Cardiac muscle cell (in vitro differentiated cells and primary cell): ENCODE measurements at places on chromosomes 7 and 10. TPM values are rescaled to one million over a fixed set of nuclear protein-coding genes. Genes with fewer than 3 reads are reported as not detected.

DNA sequence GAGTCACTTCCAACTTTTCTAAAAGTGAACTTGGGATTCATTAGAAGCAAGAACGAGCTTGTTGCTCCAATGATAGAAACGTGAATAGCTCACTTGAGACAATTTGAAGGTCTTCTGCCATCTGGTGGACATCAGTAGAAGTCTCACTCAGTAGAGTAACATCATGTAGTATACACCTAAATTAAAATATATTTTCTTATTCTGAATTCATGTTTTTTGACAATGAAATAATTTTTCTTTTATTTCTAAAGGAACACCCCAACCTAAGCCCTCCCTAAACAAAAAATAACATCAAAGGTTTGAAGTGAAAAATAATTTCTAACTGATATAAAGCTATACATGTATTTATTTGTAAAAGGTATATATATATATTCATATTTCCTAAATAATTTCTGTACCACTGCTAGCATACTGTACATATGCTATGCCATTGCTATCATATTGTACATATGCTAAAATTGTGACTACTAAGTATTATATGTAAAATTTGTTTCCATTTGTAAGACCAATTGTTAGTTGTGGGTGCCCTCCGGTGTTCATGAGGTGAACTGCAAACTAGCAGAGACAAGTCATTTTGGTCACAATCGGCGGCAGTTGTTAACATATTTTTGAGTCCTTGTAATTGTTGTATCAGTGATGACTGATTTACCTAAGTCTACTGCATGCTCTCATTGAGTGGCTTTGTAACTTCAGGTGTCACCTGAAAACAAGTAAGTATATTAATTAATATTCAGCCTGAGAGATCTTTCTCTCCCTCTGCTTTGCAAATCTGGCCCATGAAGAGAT, 121.9 kb downstream of the PTPRZ1 start:
- no peaks in the 10 kb centered on the region for H3K36me3 ChIP-seq
- H3K4me3 ChIP-seq = no peak overlapping the region
- no peaks in the 10 kb centered on the region for H3K27me3 ChIP-seq
- no peak overlapping the region for H3K27ac ChIP-seq

- H3K36me3 ChIP-seq = no peaks in the 10 kb centered on the region
- no peak overlapping the region for H3K4me3 ChIP-seq
- no peaks in the 10 kb centered on the region for H3K27me3 ChIP-seq
- DNase-seq = no peak
These were observed 836.8 kb downstream of the SORCS1 start for GRCh38 chr10:106327747-106328146.

TLX1 gene
- total RNA-seq = 2.2 and 2.9 TPM in 2 replicates

- H3K4me1 ChIP-seq = no peaks in the 10 kb centered on the region
- H3K27me3 ChIP-seq = no peaks in the 10 kb centered on the region
- DNase-seq = no peak
- no peak overlapping the region for H3K4me3 ChIP-seq
- no peak overlapping the region for H3K27ac ChIP-seq
These were observed 9.4 kb downstream of the NPC1L1 start for GRCh38 chr7:44531421-44532380.

STEAP1 gene
- total RNA-seq = not detected in 2 replicates
